ENCODE measurements at places on chromosomes 1 and 21.

DNA sequence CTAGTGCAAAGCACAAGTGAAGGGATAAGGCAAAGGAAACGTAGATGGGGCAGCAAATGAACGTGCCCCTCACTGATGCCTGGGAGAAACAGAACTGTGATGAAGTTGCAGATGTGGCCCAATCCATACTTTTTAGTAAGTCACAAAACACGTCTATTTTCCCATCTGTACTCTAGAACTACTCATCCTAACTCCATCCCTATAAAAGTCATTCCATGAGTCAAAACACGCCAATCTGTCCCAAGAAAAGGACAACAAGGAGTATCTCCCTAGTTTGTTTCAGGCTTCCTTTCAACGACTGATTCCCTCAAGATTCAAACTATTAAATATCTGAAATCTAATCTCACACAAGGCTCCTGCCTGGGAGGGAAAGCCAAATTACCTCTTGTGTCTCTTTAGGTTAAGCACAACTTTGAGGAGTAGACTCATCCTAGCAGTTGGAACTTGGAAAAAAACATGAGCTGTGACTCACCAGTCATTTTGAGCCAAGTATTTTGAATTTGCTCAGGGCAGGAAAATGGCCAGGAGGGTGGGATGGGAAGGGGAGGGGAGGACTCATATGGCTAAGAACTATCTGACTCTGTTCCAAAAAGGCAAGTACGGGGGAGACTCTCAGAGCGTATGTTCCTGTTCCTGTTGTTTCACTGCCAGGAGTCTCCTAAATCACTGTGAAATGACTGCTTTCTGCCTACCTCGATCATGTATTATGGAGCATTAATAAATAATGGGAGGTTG, 214.5 kb upstream of the CAMK1G start:
- DNase-seq = no peak

DNA sequence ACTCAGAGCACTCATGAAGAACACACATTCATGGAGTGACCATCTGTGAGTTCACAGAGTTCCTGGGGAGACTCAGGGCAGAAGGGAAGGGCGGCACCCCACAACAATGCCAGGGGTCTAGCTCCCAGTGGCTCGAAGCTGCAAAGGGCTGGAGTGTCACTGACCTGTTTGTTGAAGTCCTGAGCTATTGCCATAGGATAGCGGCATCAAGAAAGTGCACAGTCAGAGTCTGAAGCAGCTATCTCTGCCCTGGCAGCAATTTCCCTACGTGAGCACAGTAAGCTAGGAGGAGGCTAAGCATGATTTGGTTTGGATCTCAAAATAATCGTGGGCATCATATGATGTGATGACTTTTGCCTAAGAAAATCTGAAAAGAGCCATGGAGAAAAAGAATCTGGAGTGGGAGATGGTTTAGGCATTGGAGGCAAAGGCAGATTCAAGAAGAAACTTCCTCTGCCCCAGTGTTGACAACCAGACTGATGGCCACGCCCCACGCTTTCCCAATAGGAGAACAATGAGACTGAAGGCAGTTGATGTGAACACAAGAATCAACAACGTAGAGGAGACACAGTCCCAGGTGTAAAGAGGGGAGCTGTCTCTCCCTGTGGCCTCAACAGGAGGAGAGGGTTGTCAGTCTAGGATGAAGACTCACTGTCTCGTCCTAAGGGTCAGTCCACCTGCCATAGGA, 100.0 kb upstream of the SLC25A33 start:
- no peak for DNase-seq

DNA sequence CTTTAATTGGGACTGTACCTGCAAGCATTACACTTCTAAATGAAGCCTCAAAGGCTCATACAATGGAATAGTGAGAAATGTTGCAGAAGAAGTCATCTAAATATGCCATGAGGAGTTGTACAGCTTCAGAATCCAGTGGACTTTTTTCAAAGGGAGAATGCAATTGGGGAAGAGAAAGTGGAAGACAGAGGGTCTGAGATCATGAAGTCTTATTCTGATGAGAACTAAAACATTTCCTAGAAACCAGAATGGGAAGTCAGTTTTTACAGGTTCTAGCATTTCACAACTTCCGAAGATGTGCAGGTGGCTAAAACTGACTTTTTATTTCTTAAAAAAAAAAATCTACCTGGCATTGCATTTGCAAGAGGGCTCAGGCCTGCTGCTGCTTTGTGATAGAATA, 424.4 kb upstream of the RUNX1 start:
- no peak for DNase-seq

DNA sequence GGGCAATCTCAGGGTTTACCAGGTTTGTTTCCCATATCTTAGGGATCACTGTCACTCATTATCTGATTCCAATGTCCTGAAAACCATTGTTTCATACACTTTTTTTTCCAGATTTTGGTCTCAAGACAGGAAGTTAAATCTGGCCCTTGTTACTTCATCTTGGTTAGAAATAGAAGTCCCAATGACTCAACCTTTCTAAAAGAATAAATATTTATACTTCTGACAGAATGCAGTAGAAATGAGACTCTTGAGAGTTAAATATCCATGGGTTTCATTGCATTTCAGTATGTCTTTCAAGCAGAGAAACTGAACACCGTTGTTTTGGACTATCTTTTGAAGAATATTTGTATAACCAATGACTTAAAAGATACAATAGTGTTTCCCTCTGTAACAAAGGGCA, 19.8 kb upstream of the VCAM1 start:
- no peak for DNase-seq

GRCh38 chr21:21750124-21750825, 752.1 kb downstream of the NCAM2 start:
- DNase-seq = no peak

DNA sequence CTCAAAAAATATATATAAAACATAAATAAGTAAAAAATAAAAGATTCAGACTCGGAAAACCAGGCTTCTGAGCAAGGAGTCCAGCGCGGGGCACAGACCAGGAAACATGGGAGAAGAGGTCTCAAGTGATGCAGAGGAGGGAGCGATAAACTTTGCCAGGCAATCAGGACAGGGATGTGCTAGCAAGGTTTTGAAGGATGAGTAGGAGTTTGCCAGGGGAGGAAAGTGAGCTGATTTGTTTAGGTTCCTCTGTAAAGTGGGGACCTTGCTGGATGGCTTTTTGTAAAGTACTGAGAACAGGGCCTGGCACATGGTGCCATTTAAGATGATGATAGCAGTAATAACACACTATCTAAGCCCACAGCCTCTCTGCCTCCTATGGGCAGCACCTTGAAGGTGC, 86.1 kb downstream of the SPSB1 start:
- no peak for DNase-seq

DNA sequence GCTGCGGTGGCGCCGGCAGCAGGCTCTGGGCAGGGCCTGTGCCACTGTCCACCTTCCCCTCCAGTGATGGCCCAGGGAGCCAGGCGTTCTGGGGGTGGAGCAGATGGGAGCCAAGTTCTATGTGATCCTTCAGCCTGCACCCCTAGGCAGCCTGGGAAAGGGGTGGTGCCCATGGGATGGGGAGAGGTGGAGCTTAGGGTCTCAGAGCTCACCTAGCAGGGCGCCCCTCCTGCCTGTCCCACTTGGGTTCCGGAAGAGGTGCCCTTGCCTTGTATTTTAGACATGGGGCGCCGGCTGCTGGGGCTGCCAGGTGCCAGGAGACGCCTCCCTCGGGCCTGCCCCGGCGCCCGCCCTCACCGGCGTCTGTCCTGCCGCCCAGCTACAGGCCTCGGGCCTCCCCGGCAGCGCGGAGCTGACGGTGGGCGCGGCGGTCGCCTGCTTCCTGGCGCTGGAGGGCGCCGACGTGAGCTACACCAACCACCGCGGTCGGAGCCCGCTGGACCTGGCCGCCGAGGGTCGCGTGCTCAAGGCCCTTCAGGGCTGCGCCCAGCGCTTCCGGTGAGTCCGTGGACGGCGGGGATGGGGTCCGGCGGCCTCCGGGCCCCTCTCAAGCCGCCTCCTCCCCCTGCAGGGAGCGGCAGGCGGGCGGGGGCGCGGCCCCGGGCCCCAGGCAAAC, 3.1 kb upstream of the MMP23B start:
- no peak for DNase-seq

DNA sequence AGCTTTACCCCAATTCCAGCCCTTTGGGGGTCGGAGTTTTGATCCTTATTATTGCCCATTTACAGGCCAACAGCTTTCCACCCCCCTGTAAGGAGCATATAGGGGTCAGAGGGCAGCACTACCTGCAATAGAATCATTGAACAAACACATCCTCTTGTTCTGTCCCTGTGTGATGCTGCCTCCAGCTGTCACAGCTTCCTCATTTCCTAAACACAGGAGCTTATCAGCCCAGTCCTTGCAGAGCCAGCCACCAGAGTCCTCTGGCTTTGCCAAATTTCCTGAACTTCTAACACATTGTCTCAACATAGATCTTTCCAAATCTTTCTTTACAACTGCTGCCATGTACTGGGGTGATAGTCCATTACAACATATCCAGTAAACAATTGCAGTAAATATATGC, 32.8 kb upstream of the PTBP2 start:
- DNase-seq = no peak

DNA sequence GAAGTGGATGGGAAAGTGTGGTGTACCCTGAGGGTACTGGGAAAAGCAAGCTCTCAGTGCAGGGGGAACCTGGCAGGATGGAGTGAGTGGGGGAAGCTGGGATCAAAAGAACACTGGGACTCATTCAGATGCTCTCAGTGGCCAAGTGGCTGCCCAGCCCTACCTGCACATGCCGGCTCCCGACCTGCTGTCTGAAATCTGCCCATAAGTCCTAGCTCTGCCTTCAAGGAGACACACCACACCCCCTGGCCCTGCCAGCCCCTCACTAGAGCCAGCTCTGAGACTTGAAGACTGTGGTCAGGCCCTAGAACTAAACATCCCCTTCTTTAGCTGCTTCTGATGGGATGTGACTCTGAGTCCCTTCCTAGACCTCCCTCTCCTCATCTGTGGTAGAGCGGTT, 2.2 kb downstream of the TMEM54 start:
- DNase-seq = no peak

- DNase-seq = no peak
Measured at GRCh38 chr1:28046716-28047115, 41.7 kb downstream of the EYA3 start.

GRCh38 chr1:203559523-203559922, 65.6 kb downstream of the OPTC start:
- no peak for DNase-seq

DNA sequence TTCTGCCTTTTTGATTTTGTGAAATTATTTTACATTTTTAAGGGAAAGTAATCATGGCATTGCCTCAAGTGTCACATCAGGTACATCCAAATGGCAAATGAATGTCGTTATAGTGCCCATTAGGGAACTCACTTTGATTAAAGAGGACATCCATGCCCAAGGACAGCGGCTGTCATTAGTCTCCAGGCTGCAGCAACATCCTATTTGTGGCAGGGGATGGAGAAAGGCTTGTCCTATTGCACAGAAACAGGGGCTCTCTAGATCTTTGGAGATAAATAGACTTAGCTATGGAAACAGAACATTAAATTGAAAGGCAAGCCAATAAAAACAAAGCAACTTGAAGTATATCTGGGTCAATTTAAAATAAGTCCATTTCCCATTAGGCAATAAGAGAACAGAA, 439.3 kb downstream of the NEGR1 start:
- DNase-seq = no peak

DNA sequence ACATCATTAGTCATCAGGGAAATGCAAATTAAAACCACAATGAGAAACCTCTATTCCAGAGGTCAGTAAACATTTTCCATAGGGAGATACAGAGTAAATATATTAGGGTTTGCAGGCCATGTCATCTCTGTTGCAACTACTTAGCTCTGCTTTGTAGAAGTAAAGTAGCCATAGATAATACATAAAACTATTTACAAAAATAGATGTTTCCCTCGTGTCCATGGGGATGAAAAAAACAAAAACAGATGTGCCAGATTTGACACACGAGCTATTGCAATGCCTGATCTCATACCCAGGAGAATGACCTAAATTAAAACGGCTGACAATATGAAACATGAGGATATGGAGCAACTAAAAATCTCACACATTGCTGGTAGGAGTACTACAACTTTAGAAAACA, 17.3 kb downstream of the LTN1 start:
- no peak for DNase-seq

GRCh38 chr1:202238914-202239313, 45.3 kb downstream of the LGR6 start:
- no peak for DNase-seq

DNA sequence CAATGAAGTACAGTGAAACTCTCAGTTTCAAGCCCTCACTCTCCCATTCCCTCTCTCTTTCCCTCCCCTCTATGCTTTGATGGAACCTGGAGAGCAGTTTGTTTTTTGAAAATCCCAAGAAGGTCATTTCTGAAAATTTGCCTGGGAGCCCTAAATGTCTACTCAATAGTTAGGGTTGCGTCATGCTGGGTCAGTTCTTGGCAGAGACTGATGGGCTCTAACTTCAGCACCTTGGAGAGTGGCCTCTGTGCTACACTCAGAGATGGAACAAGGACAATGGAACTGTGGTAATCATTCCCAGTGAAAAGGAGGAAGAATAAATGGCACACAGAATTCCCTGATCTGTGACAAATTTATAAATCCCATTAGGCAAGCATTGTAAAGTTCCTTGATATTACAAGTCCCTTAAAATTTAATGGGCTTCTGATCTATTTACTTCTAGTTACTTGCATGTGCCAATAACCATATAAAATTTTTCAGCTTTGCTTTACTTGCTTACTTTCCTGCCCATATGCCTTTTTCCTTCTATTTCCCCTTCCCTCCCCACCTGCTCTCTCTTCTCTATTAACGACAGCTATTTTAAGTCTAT, 182.9 kb upstream of the KCND3 start:
- no peak for DNase-seq

- DNase-seq = no peak
Measured at GRCh38 chr21:41160036-41160435, 7.9 kb upstream of the BACE2 start.

DNA sequence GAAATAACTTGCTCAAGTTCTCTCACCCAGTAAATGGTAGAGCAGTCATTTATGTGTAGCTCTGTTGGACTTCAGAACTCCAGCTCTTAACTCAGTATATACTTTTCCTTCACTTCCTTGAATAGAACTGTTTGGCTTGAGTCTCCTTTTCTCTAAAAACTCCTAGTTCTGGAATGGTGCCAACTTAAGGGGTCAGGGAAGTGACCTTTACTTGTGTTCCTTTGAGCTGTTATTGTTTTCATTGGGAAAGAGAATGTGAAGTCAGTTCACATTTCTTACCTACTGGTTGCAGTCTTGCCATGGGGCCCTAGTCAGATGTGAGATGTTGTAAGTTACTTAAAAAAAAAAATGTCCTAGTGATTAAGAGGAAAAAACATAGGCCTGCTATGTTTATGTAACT, 77.0 kb upstream of the MACF1 start:
- no peak for DNase-seq

DNA sequence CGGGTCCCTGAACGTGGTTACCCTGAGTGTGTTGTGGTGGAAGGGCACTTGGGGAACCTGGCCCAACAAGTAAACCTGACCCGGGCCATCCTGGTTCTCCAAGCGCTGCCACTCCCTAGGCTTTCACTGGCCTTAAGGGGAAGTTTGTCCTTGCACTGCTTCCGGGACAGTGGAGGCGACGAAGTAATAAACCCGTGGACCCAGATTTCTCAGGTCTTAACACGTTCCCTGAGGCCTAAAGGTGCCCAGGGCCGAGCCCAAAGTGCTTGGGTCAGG, 261 bp upstream of the CCDC24 start:
- no peak for DNase-seq
